ENCODE measurements at places on chromosomes 1 and 21. TPM values are rescaled to one million over a fixed set of nuclear protein-coding genes. Genes with fewer than 3 reads are reported as not detected.

- DNase-seq: no peak
Observed at GRCh38 chr21:36959020-36959835, 7.2 kb downstream of the HLCS start.

- peak; percentile 36 for DNase-seq
Observed at GRCh38 chr1:234918961-234919761, 209.5 kb downstream of the TOMM20 start.

EFCAB14 gene
- total RNA-seq: 29.3 TPM

DNA sequence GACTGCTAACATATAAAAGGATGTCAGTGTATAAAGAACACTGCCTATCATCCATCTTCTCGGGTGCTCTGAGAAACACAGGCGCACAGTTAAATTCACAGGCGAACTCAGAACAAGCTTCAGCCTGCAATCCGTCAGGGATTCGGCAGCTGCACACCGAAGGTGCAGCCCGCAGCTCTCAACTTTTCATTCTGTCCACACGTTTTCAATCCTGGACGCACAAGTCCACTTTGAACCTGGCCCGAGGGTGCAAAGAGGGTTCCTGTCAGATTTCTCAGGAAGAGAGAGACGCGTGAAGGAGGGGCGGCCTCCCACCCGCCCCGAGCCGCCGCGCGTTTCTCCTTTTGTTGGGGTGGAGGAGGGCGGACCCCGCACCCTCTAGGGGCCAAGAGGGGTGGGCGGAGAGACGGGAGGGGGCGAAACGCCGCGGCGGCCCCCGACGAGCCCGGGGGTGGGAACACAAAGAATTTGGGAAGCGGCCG lies 724 bp downstream of the DOCK7 start:
- DNase-seq: peak; percentile 33

DNA sequence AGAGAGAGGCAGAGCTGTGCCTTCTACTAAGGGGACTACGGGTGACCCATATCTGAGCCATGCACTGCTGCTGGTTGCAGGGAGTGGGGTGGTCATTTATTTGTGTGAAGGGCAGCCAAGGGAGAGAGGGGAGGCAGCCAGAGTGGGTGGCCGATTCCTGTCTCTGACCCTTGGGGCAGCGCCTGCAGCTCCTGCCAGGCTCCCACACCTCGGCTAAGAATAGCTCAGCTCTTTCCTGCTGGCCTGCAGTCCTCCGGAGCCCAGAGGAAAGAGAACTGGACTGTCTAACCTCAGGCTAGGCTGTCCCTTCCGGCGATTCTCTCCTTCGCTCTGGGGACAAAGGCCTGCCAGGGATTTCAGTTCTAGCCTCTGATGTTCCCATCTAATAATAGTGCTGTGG lies 11.6 kb upstream of the CD34 start:
- DNase-seq: no peak

GRCh38 chr1:41412748-41413147 lies 51.5 kb downstream of the FOXO6 start:
- no peak for DNase-seq

- DNase-seq: no peak
Observed at GRCh38 chr1:198681252-198681651, 42.4 kb downstream of the PTPRC start.

- peak; percentile 96 for DNase-seq
Observed at GRCh38 chr1:151130987-151131586, 15.3 kb downstream of the SEMA6C start.

GRCh38 chr1:198904321-198904720 lies 265.5 kb downstream of the PTPRC start:
- no peak for DNase-seq

DNA sequence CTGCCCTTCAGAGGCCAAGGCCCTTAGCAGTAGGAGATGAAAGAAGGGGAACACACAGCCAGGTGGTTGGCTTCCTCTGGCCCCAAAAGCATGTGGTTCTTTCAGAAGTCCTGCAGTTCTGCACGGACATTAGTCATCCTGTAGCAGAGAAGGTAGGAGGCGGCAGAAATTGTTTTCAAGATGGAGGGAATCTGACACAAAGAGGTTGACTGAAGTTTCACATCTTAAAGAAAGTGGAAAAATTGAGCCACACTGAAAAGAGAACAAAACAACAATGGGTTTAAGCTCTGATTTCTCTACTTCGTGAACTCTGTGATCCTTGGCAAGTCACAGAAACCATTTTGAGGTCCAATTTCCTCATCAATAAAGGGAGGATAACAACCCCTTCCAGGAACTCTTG lies 125.3 kb upstream of the DNAH14 start:
- peak; percentile 7 for DNase-seq

- DNase-seq: no peak
Observed at GRCh38 chr1:154411525-154411924, 6.4 kb downstream of the IL6R start.

FCRL4 gene
- total RNA-seq: not detected

- no peak for DNase-seq
Observed at GRCh38 chr1:163046071-163046470, 23.1 kb upstream of the RGS4 start.

- no peak for DNase-seq
Observed at GRCh38 chr1:38724160-38725131, 135.1 kb downstream of the RRAGC start.

DNA sequence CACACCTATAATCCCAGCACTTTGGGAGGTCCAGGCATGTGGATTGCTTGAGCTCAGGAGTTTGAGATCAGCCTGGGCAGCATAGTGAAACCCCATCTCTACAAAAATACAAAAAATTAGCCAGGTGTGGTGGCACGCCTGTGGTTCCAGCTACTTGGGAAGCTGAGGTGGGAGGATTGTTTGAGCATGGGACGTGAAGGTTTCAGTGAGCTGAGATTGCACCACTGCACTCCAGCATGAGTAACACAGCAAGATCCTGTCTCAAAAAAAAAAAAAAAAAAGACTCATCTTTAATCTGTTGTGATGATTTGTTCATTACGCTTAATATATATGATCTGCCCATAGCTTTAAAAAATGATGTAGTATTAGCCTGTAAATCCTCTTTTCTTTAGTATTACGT lies 44.0 kb downstream of the OR10J1 start:
- no peak for DNase-seq

DNA sequence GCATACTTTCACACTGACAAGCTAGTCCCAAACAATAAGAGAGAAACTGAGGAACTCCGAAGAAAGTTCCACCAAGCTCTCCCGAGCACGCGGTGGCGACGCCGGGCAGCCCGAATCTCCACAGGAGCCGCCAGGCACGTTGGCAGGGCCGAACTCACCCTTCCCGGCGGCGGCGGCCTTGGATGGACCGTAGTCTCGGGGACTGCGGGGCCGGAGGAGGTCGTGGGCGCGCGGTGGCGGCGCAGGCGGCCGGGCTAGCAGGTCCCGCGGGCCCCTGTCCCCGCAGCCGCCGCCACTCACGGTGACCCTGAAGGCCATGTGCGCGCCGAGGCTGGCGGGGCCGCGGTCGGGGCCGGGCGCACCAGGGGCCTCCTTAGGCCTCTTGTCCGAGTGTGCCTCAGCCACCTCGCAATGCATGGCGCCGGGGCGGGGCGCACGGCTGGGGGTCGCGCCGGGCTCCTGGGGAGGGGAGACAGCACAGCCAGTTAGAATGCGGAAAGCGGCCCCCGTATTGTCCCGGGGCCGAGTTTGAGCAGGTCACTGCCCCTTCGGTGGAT lies 1.2 kb downstream of the GLIS1 start:
- DNase-seq: no peak

DNA sequence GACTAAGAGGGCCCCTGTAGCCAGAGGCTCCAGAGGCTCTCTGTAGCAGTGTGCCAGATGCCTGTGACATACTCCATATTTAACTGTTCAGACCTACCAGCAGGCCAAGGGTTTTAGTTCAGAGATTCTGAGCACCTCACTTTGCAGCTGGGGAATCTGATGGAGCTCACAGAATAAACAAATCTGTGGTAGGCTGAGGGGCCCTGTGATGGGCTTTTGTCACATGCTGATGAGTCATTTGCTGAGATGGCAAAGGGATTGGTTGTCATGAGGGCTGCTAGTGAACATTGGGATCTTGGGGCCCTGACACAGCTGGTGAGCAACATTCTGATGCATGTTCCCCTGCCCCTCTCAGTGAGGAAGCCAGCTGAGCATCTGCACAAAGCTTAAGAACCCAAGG lies 482.2 kb downstream of the CAMTA1 start:
- no peak for DNase-seq

GRCh38 chr1:87188640-87189039 lies 140.0 kb upstream of the LMO4 start:
- no peak for DNase-seq

SAMD13 gene
- total RNA-seq: 5.1 TPM

GRCh38 chr1:8560611-8561544 lies 243.0 kb downstream of the SLC45A1 start:
- peak; percentile 61 for DNase-seq

DNA sequence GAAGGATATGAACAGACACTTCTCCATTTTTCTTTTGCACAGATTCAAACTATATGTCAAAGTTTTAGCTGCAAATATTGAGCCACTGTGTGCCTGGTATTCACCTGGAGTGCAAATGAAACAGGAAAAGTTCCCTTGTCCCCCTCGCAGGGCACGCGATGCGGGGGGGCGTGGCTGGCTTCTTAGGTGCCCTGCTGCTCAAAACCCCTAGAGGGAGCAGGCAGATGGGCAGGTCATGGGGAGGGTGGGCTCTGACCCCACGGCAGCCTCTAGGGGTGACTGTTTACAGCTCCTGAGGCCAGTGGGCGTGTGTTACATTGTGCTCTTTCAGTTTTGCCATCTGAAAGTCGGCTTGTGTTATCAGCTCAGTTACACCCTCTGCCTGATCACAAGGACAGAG lies 931.2 kb upstream of the B3GALT2 start:
- no peak for DNase-seq

SH3BGR gene
- total RNA-seq: 1.8 TPM

- DNase-seq: no peak
Observed at GRCh38 chr1:41360074-41360785, 1.0 kb upstream of the FOXO6 start.

ASCL5 gene
- total RNA-seq: not detected

EFNA3 gene
- 7.3 TPM for total RNA-seq

DNA sequence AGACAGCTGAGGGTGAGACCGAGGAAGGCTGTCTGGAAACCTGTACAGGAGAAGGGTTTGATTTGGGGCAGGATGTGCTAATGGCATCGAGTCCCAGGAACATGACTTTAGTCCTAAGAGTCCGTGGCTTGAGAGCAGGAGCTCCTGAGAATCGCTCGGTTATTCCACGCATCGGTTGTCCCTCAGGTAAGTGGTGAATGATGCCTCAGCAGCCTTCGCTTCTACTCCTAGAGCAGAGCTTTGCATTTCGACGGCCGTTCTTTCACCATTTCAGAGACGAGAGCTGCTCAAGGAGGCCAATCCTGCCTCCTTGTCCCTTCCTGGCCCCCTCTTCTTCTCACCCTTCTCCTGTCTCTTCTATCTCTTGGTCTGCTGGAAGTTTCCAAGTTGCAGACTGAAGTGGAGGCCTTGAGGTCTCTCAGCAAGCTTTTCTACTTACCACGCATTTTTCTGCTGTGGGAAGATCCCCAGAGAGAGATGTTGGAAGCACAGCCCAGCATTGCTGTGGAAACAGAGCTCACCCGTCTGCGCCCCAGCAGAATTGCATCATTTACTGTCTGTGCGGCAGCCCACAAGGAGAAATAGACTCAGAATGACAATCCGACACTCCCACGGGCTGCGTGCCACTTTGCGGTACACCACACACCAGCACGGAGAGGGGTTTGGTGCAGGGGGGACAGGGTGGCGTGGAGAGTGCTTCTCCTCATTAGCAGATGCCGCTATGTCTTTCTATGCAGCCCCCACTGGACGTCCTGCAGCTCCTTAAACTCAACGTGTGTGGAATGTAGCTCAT lies 270.7 kb upstream of the C1orf174 start:
- no peak for DNase-seq

DNA sequence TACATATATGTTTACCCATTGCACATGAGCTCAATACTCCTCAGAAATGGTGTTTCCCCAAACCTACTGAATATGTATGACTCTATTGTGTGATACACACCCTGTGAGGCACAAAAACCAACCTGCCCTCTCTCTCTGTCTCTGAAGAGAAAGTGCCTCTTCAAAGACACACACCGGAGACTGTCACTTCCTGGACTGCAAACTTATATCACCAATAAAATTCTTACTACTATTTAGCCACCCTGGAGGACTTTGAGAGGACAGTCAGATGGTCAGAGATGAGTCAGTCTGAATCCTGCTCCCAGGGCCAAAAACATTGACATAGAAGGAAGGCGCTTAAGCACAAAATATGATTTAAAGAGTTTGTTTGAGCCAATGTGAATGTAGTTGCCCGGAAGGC lies 110.4 kb downstream of the PPIAL4G start:
- DNase-seq: no peak

GRCh38 chr1:6145864-6146410 lies 34.2 kb downstream of the CHD5 start:
- DNase-seq: no peak

GRCh38 chr1:186536273-186536890 lies 75.5 kb upstream of the PDC start:
- DNase-seq: no peak

DNA sequence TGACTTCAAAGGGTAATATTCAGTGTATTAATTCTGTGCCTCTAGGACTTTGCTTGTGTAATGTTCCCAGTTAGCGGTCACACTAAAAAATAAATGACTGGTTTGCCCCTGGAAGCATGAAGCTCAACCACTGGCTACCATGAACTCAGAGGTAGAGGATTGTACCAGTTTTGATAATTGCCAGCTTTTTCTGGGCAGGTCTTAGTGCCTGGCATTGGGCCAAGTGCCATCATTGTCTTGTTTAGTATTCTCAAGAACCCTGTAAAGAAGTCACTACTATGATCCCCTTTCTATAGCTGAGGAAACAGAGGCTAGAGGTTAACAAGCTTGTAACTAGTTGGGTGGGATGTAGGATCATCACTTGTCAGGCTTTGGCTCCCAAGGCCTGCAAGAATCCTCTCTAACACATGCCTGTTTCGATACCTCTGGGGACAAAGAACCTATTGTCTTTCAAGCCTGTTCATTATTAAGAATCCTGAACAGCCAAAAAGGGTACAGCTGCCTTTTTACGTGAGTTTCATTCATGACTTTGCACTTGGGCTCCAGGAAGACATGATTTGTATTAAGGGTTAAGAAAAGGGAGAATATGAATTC lies 121.9 kb upstream of the JUN start:
- DNase-seq: no peak

GRCh38 chr1:157284451-157284850 lies 146.3 kb upstream of the ETV3 start:
- DNase-seq: no peak

TMPRSS3 gene
- 0.09 TPM for total RNA-seq

PLK3 gene
- 14.3 TPM for total RNA-seq

PLD5 gene
- 16.5 TPM for total RNA-seq

- no peak for DNase-seq
Observed at GRCh38 chr1:1290238-1290731, 10.0 kb downstream of the SCNN1D start.

C1orf105 gene
- total RNA-seq: not detected

VAV3 gene
- 19.5 TPM for total RNA-seq

- no peak for DNase-seq
Observed at GRCh38 chr21:24424776-24425175, 1182.5 kb downstream of the MRPL39 start.

CFAP45 gene
- total RNA-seq: 1.1 TPM

SLC6A9 gene
- total RNA-seq: 12.3 TPM

All from cerebellum (tissue), 4 donors.